Progenitor cell of endocrine pancreas (in vitro differentiated cells): ENCODE measurements at places on chromosomes 13 and 19. TPM values are rescaled to one million over a fixed set of nuclear protein-coding genes. Genes with fewer than 3 reads are reported as not detected.

DNA sequence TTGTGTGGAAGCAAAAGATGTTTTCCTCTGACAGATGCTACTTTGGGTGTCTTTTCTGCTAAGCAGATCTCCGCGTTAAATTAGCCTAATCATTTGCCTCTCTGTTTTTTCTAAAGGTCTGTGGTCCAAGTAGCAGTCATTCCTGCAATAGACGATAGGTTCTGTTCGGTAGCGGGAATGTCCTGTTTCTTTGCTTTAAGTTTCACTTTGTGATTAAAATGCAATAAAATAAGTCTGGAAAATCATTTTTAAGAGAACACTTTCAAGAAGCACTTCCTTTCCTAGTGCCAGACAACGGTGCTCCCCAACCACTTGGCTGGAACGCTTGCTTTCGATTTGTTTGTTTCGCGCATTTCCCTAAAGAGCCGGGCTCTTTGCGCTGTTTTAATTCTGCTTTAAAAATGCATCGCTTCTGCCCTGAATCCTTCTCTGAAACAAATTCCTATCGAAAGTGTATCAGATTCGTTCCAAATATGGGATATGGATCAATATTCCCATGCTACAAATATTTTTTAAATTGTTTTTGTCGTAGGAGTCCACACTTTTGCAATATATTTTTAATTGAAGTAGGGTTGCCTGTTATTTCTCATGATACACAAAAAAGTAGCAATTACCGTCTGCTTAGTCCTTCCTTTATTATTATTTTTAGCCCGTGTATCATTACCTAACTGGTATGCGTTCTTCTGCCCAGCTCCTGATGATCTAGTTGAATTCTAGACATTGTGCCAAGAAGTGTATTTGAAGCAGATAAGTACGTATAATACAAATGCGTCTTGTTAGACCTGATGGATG, 14.2 kb downstream of the ZIC2 start:
- H3K4me3 ChIP-seq = no peak overlapping the region
- no peak for DNase-seq
- peaks cover 84% of the 10 kb centered on the region for H3K27me3 ChIP-seq

GRCh38 chr13:99434258-99434788, 66.9 kb upstream of the TM9SF2 start:
- no peak overlapping the region for H3K4me3 ChIP-seq
- no peaks in the 10 kb centered on the region for H3K36me3 ChIP-seq
- H3K4me1 ChIP-seq = peaks cover 4% of the 10 kb centered on the region
- H3K27ac ChIP-seq = no peak overlapping the region
- DNase-seq = no peak
- peaks cover 19% of the 10 kb centered on the region for H3K27me3 ChIP-seq

DNA sequence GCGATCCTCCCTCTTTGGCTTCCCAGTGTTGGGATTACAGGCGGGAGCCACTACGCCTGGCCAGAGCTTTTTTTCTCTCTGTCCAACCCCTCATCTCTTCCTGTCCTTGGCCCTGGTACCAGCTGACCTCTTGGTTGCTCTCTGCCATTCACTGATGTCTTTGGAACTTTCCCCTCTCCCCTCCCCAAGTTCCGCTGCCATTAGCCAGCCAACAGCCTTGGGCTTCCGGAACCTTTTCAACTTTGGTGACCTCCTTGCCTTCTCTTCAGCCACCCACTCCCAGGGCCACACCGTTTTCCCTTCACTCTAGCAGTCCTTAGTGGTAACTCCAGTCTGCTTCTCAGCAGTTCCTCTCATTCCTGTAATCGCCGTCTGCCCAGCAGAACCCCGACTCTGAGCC, 4.3 kb downstream of the WTIP start:
- H3K36me3 ChIP-seq = peaks cover 7% of the 10 kb centered on the region
- no peak for DNase-seq
- H3K4me1 ChIP-seq = peaks cover 12% of the 10 kb centered on the region

- peaks cover 4% of the 10 kb centered on the region for H3K4me1 ChIP-seq
- H3K27ac ChIP-seq = no peak overlapping the region
- no peak for DNase-seq
- peaks cover 17% of the 10 kb centered on the region for H3K36me3 ChIP-seq
- H3K27me3 ChIP-seq = no peaks in the 10 kb centered on the region
- no peak overlapping the region for H3K4me3 ChIP-seq
Measured at GRCh38 chr13:71613066-71613745, 253.8 kb downstream of the DACH1 start.

- H3K27ac ChIP-seq = no peak overlapping the region
- peaks cover 4% of the 10 kb centered on the region for H3K27me3 ChIP-seq
- DNase-seq = no peak
Measured at GRCh38 chr13:110105136-110105535, 201.8 kb downstream of the COL4A1 start.

DNA sequence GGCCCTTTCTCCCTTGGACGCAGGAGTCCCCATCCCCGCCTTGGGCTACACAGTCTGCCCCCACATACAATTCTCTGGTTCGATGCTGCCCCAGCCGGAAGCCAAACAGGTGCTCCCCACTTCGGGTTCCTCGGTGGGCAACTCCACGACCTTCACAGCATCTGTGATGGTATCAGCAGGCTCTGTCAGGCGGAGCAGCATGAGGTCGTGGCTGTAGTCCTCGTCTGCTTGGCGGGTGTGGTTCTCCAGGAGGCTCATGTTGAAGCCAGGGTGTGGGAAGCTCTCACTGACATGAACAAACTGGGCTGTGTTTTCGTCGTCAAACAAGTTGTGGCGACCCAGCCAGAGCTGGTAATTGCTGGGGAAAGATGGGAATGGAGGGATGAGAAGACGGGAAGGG, 3.5 kb downstream of the KLK1 start:
- no peak overlapping the region for H3K4me3 ChIP-seq
- H3K27me3 ChIP-seq = peaks cover 87% of the 10 kb centered on the region
- H3K27ac ChIP-seq = no peak overlapping the region
- peaks cover 6% of the 10 kb centered on the region for H3K4me1 ChIP-seq

The CYP4F11 gene
- not detected in 2 replicates for total RNA-seq
